ENCODE measurements at places on chromosomes 4 and X.
A peak's percentile ranks its signal among the peaks of the same experiment; 100 is the strongest.

GRCh38 chr4:169252339-169253112 lies 18.2 kb downstream of the SH3RF1 start:
- no peaks in the 10 kb centered on the region for H3K27me3 ChIP-seq
- no peak for DNase-seq
- no peaks in the 10 kb centered on the region for H3K4me1 ChIP-seq

DNA sequence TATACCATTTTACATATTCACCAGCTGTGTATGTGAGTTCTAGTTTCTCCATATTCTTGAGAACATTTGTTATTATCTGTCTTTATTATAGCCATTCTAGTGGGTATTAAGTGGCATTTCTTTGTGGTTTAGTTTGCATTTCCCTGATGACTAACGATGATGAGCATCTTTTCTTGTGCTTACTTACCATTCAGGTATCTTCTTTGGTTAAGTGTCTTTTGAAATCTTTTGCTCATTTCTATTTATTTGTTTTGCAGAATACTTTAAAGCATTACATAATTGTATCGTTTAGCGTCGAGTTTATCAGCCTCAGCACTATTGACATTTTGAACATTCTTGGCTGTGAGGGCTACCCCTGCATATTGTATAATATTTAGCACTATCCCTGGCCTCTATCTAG lies 85.4 kb downstream of the FRMPD4 start:
- no peak overlapping the region for H3K4me3 ChIP-seq
- H3K27me3 ChIP-seq: no peaks in the 10 kb centered on the region
- H3K4me1 ChIP-seq: no peaks in the 10 kb centered on the region
- no peak overlapping the region for H3K27ac ChIP-seq
- no peaks in the 10 kb centered on the region for H3K36me3 ChIP-seq

DNA sequence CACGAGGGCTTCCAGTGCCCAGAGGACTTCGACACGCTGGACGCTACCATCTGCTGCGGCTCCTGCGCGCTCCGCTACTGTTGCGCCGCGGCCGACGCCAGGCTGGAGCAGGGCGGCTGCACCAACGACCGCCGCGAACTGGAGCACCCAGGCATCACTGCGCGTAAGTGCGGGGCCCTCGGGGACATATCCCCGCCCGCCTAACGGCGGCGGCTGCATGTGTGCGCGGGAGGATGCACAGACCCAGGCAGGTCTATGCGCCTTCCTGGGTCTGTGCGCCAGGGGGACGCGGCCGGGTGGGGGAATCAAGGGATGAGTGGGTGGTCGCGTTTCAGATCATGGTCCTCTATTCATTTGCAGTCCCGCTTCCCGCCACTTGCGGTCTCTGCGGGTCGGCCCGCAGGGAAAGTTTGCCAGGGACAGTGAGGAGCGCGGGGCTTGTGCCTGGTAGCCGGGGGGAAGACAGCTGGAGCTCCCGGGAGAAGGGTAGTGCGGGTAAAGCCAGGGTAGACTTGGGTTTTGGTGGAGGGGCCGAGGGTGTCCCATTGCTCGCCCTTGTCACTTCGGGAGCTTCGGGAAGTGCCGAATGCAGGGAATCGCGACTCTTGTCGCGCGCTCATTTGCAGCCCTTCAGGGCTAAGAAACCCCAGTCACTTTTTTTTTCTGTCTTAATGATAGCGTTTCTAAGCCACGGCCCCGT lies 1.0 kb downstream of the SHISA3 start:
- H3K27ac ChIP-seq: no peak overlapping the region
- no peak for DNase-seq
- no peak overlapping the region for H3K4me3 ChIP-seq
- H3K4me1 ChIP-seq: no peaks in the 10 kb centered on the region
- H3K36me3 ChIP-seq: no peaks in the 10 kb centered on the region

- no peaks in the 10 kb centered on the region for H3K27me3 ChIP-seq
- H3K27ac ChIP-seq: no peak overlapping the region
- no peak overlapping the region for H3K4me3 ChIP-seq
- no peak for DNase-seq
- H3K36me3 ChIP-seq: no peaks in the 10 kb centered on the region
Measured at GRCh38 chrX:140508958-140509357, 4.1 kb upstream of the SOX3 start.

GRCh38 chr4:84145176-84145575 lies 353.9 kb downstream of the NKX6-1 start:
- no peak overlapping the region for H3K27ac ChIP-seq
- H3K36me3 ChIP-seq: no peaks in the 10 kb centered on the region
- H3K4me3 ChIP-seq: no peak overlapping the region
- no peaks in the 10 kb centered on the region for H3K27me3 ChIP-seq
- no peaks in the 10 kb centered on the region for H3K4me1 ChIP-seq

DNA sequence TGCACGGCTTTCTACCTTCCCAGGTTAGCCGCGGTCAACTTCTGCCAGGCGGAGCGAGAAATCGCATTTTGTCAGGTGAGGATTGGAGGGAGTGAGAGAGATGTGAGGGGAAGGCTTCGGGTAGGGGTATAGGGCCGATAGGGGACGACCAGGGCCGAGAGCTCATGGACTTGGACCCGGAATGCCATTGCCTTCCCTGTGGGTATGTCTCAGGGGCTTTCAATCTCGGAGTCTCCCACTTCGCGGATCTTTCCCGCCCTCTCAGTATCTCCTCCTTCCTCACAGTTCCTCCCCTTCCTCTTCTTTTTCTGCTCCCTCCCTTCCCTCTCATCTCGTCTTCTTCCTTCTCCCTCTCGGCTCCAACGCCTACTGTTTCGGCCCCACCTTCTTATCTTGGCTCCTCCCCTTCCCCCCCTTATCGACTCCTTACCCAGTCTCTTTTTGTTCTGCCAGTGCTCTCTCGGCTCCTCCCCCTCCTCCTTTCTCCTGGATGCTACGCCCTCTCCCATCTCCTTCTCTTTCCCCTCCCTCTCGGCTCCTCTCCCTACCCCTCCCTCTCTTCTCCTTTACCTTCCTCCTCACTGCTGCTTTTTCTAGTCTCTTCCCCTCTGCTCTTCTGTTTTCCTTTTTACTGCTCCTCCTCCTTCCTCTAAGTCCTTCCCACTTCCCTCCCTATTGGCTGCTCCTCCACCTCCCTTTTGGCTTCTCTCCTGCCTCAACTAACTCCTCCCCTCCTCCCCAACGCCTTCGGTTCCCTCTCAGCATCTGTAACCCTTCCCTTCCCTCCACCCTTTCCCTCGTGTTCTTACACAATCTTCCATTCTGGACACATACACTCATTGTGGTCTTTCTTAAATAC lies 29.4 kb upstream of the RBMX start:
- H3K4me1 ChIP-seq: peaks cover 13% of the 10 kb centered on the region
- H3K27ac ChIP-seq: peak overlapping the region; percentile 62
- peak overlapping the region; percentile 73 for H3K4me3 ChIP-seq

DNA sequence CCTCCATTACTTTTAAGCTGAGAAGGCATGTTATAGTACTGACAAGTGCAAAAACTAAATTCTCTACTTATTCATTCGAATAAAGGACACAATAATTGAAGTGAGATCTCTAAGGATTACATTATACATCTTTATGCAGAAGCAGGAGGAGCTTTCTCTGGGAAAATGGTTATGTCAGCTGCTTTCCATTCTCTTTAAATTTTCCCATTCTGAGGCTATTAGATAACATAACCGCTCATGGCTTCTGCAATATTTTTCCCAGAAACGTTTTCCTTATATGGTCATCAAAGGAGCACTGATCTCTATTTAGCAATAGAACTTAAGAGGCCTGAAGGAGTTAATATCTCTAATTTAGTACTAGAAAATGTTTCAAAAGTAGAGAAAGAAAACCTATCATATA lies 221.6 kb downstream of the NSUN7 start:
- H3K4me1 ChIP-seq: no peaks in the 10 kb centered on the region
- H3K4me3 ChIP-seq: no peak overlapping the region
- H3K27me3 ChIP-seq: no peaks in the 10 kb centered on the region
- DNase-seq: no peak
- no peaks in the 10 kb centered on the region for H3K36me3 ChIP-seq
- H3K27ac ChIP-seq: no peak overlapping the region

- no peaks in the 10 kb centered on the region for H3K27me3 ChIP-seq
- DNase-seq: no peak
- H3K4me3 ChIP-seq: no peak overlapping the region
- no peak overlapping the region for H3K27ac ChIP-seq
- H3K36me3 ChIP-seq: no peaks in the 10 kb centered on the region
- H3K4me1 ChIP-seq: no peaks in the 10 kb centered on the region
Measured at GRCh38 chrX:25069209-25069608, 53.4 kb upstream of the ARX start.

- no peak for DNase-seq
- no peak overlapping the region for H3K27ac ChIP-seq
- no peaks in the 10 kb centered on the region for H3K4me1 ChIP-seq
- no peaks in the 10 kb centered on the region for H3K36me3 ChIP-seq
- no peaks in the 10 kb centered on the region for H3K27me3 ChIP-seq
- no peak overlapping the region for H3K4me3 ChIP-seq
Measured at GRCh38 chr4:154741131-154741665, 2.6 kb upstream of the LRAT start.

GRCh38 chr4:40846532-40846931 lies 96.8 kb downstream of the NSUN7 start:
- no peaks in the 10 kb centered on the region for H3K4me1 ChIP-seq
- no peak for DNase-seq
- no peak overlapping the region for H3K27ac ChIP-seq
- H3K27me3 ChIP-seq: no peaks in the 10 kb centered on the region
- no peak overlapping the region for H3K4me3 ChIP-seq
- no peaks in the 10 kb centered on the region for H3K36me3 ChIP-seq

GRCh38 chr4:185138161-185138560 lies 4.9 kb upstream of the SLC25A4 start:
- no peaks in the 10 kb centered on the region for H3K27me3 ChIP-seq
- no peak for DNase-seq
- H3K4me3 ChIP-seq: no peak overlapping the region
- H3K36me3 ChIP-seq: no peaks in the 10 kb centered on the region
- H3K27ac ChIP-seq: no peak overlapping the region
- H3K4me1 ChIP-seq: peaks cover 7% of the 10 kb centered on the region

- H3K27me3 ChIP-seq: no peaks in the 10 kb centered on the region
- peaks cover 56% of the 10 kb centered on the region for H3K4me1 ChIP-seq
- no peak for DNase-seq
Measured at GRCh38 chr4:70759627-70760026, 37.9 kb downstream of the RUFY3 start.

GRCh38 chr4:93605163-93605562 lies 223.4 kb upstream of the ATOH1 start:
- no peaks in the 10 kb centered on the region for H3K36me3 ChIP-seq
- no peaks in the 10 kb centered on the region for H3K4me1 ChIP-seq
- H3K27me3 ChIP-seq: no peaks in the 10 kb centered on the region
- no peak overlapping the region for H3K4me3 ChIP-seq
- no peak for DNase-seq

- no peak overlapping the region for H3K4me3 ChIP-seq
- no peaks in the 10 kb centered on the region for H3K36me3 ChIP-seq
- DNase-seq: no peak
- no peaks in the 10 kb centered on the region for H3K27me3 ChIP-seq
- H3K4me1 ChIP-seq: no peaks in the 10 kb centered on the region
Measured at GRCh38 chr4:79227860-79228259, 98.0 kb downstream of the NAA11 start.

DNA sequence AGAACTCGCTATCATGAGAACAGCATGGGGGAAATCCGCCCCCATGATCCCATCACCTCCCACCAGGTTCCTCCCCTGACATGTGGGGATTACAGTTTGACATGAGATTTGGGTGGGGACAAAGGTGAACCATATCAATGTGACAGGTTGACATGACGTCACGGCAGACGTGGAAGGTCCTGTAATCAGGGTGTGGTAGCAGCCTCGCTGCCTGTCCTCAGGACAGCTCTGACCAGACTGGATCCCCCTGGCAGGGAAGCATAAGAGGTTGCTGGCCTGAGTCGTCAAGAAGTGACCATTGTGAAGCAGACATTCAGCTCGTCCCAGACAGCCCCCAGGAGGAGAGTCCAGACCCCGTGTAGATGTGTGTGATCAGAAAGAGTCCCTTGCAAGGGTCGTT lies 104.6 kb downstream of the TNIP2 start:
- no peak for DNase-seq
- peaks cover 12% of the 10 kb centered on the region for H3K36me3 ChIP-seq
- H3K27me3 ChIP-seq: no peaks in the 10 kb centered on the region
- H3K4me1 ChIP-seq: no peaks in the 10 kb centered on the region
- no peak overlapping the region for H3K4me3 ChIP-seq

- DNase-seq: no peak
- no peaks in the 10 kb centered on the region for H3K27me3 ChIP-seq
- no peaks in the 10 kb centered on the region for H3K36me3 ChIP-seq
- no peak overlapping the region for H3K27ac ChIP-seq
Measured at GRCh38 chr4:77284036-77284435, 127.0 kb downstream of the CCNG2 start.

DNA sequence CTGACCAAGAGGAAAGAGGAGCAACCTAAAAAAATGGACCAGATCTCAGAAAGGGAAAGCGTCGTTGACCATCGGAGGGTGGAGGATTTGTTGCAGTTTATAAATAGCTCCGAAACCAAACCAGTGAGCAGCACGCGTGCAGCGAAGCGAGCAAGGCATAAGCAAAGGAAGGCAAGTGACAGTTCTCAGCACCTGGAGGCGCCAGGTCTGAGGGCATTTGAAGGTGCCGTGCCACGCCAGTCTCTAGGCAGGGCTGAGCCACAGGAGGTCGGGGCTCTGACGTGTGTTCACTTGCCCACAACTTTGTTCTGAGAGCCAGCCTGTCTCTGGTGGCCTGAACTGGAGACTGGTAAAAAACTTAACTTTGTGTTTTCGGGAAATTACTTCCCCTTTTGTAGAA lies 59.7 kb downstream of the TNIP2 start:
- DNase-seq: peak; percentile 98
- H3K4me3 ChIP-seq: peak overlapping the region; percentile 56
- H3K27ac ChIP-seq: peak overlapping the region; percentile 100

DNA sequence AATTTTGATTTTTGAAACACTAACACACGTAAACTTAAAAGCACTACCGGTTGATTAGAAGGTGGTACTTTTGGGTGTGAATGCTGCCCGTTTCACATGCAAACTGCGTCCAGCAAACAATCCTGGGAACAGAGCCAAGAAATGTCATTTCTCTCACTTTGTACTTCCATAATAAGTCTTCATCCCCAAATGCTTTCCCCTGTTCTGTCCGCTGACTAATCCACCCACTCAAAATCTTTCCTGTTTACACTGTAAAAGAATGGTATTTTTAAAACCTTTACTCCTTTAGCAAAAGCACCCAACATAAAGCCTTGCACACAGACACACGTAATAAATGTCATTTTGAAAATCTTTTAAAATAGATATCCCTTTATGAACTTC lies 39.1 kb upstream of the PDLIM5 start:
- no peaks in the 10 kb centered on the region for H3K4me1 ChIP-seq
- H3K36me3 ChIP-seq: no peaks in the 10 kb centered on the region
- no peak for DNase-seq
- H3K27me3 ChIP-seq: no peaks in the 10 kb centered on the region

DNA sequence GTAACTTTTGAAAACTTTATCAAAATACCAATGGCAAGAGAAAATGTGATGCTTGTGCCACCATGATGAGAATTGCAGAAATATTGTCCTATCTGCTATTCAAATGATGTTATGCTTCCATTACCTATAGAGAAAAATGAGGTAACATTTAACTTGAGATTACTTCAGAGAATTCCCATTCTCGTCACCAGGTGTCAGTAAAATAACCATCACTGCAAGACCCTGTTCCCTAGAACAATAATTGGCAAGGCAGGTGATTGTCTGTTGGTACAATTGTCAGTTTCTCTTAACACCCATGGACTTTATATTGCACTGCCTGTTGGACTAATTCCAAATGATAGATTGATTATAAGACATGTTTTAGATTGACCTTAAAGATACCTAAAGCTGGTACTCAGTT lies 179.9 kb downstream of the GABRG1 start:
- no peaks in the 10 kb centered on the region for H3K36me3 ChIP-seq
- H3K27me3 ChIP-seq: no peaks in the 10 kb centered on the region
- no peak overlapping the region for H3K27ac ChIP-seq
